ENCODE measurements at places on chromosomes 4 and X. TPM values are rescaled to one million over a fixed set of nuclear protein-coding genes. Genes with fewer than 3 reads are reported as not detected.

The CWH43 gene
- polyA plus RNA-seq: 5.5 TPM

DNA sequence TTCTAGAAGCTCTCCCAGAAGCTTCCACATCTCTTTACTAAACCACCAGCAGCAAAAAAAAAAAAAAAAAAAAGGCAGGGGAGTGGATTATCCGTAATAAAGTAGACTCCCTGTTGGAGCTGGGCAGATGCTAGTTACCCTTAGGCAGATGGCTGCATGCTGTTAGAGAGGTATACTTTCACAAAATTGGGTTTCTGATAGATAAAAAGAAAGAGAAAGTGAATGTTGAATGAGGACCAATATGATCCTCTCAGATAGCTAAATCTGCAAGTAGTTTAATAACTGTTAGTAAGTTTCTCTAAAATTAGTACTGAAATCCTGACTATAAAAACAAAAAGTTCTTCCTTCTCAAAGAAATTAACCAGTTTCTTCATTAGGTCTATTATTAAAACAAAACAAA is 195.4 kb downstream of the ANAPC10 start:
- DNase-seq: no peak

The MGARP gene
- 0.54 TPM for polyA plus RNA-seq

- DNase-seq: peak; percentile 13
Measured at GRCh38 chr4:97720869-97721432, 422.3 kb downstream of the STPG2 start.

DNA sequence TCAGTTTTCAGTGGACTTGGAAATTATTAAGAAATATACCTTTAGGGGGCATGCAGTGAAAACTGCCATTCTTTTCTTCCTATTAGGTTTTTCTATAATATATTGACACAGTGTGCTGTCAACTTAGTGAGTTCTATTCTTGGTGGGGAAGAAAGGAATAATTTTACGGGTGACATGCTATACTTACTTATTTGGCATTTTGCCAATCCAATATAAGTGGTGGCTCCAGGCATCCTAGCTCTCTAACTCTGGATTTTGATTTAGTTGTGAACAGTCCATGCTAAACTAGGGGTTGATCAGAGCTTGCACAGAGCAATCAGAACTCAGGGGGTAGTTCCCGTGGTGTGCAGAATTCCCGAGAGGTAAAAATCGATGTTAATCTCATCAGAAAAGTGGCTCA is 277.7 kb upstream of the FTHL17 start:
- DNase-seq: no peak

The GUCY1B1 gene
- 60.1 TPM for polyA plus RNA-seq

DNA sequence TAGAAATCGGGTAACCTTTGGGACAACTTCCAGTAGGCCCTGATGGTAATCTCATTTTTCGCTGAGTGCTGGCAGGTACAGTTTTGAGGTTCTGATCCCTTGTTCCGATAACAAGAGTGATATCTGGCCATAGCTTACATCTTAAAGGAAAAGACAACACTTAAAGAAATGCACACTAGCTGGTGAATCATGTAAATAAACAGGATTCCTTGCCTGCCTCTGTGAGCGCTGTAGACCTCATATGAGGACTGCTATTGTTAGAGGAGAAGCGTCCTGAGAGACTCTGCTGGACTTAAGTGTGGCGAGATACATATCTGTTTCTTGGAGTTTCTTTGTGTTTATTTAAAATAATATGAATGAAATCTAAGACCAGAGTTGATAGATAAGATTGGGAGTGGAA is 149.3 kb upstream of the SLC4A4 start:
- no peak for DNase-seq

- DNase-seq: no peak
Measured at GRCh38 chr4:138616775-138617174, 374.6 kb upstream of the SLC7A11 start.

DNA sequence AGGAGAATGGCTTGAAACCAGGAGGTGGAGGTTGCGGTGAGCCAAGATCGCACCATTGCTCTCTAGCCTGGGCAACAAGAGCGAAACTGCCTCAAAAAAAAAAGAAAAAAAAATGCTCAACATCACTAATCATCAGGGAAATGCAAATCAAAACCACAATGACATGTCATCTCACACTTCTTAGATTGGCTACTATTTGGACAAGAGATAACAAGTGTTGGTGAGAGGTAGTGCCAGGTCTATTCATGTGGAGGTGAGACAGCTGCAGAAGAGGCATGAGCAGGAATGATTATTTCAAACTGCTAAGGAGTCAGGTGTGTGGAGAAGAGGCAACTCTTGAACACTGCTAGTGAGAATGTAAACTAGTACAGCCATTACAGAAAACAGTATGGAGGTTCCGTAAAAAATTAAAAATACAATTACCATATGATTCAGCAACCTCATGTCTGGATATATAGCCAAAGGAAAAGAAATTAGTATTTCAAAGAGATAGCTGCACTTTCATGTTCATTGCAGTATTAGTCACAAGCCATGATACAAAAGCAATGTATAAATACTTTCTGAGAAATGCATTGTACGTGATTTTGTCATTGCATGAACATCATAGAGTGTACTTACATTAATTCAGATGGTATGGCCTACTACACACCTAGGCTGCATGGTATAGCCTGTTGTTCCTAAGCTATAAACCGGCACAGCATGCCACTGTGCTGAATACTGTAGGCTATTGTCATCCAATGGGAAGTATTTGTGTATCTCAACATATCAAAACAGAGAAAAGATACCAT is 75.3 kb downstream of the TMEM144 start:
- no peak for DNase-seq

The PPEF2 gene
- 0.35 TPM for polyA plus RNA-seq

- DNase-seq: no peak
Measured at GRCh38 chr4:174324725-174325124, 41.0 kb downstream of the CEP44 start.

The ADH6 gene
- 33.1 TPM for polyA plus RNA-seq

DNA sequence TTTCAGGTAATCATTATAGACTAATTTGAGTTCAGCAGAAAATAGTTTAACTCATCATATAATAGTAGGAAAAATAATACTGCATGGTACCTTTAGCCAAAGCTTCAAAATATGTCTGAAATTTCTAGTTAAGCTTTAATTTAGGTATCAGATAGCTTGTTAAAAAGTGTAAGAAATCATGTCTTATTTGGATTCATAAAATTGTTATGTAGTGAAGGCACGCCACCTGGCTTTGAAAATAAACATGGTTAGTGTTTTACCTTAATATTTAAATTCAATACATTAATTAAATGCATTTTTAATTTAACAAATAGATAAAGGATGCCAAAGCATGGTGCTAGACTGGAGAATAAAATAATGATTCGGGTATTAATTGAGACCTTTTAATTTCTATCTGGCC is 211.4 kb downstream of the FSTL5 start:
- DNase-seq: no peak

DNA sequence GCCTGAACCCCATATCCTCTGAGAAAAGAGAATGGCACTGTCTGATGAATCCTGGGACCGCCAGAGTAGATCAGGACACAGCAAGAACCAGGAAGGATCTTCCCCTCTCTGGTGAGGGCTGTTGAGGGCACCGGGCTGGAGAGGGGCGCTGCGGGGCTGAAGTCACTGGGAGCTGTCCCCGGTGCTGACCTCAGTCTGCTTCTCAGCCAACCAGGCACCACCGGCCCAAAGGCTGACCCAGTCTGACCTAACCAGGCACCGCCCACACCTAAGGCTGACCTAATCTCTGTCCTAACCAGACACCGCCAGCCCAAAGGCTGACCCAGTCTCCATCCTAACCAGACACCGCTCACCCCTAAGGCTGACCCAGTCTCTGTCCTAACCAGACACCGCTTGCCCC is 82.8 kb downstream of the CPZ start:
- DNase-seq: peak; percentile 45

The FAM9A gene
- polyA plus RNA-seq: not detected

DNA sequence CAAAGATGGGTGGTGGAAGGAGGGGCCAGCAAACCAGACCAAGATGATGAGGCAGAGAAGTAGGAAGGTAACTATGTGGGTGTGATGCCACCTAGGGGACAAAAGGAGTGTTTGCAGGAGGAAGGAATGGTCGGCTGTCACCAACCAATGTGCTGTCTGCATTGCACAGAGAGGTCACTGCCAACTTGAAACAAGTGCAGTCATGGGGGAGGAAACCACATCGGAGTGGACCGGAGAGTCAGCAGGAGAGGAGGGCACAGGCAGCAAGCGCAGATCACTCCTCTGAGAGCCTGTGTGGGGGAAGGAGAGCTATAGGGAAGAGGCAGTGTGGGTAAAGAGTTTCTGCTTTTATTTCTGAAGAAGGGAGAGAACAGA is 38.5 kb upstream of the FGFBP2 start:
- peak; percentile 60 for DNase-seq

- DNase-seq: no peak
Measured at GRCh38 chr4:109083911-109084310, 218.5 kb downstream of the COL25A1 start.
